Stimulated activated CD4-positive, alpha-beta T cell treated with anti-CD3 and anti-CD28 coated beads, Interleukin-2, amount 100 ng/mL, for 48 hours (primary cell): ENCODE measurements at places on chromosomes 13 and 19.
A peak's percentile ranks its signal among the peaks of the same experiment; 100 is the strongest.

DNA sequence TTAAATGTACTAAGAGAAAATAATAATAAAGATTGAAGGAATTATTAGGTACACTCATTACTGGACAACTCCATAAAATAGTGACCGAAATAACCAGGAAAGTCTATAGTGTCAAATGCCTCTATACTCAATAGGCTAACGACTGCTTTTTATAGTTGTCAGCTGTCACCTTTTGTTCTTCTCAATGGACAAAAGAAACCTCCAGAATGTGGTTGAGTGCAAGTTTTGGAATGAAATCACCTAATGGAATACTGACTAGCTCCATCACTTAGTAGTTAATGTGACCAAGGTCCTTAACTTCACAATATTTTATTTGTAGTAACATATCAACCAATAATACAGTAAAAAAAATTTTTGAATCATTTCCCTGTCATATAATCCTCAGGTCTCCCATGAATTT lies 18.1 kb downstream of the TSC22D1 start:
- DNase-seq, result no peak

GRCh38 chr19:5403968-5404640 lies 51.1 kb upstream of the ZNRF4 start:
- DNase-seq, result peak; percentile 62

- DNase-seq, result no peak
These were observed 164.8 kb upstream of the ZNF536 start for GRCh38 chr19:30207357-30207756.

- no peak for DNase-seq
These were observed 12.2 kb downstream of the PIP5K1C start for GRCh38 chr19:3687774-3688706.

DNA sequence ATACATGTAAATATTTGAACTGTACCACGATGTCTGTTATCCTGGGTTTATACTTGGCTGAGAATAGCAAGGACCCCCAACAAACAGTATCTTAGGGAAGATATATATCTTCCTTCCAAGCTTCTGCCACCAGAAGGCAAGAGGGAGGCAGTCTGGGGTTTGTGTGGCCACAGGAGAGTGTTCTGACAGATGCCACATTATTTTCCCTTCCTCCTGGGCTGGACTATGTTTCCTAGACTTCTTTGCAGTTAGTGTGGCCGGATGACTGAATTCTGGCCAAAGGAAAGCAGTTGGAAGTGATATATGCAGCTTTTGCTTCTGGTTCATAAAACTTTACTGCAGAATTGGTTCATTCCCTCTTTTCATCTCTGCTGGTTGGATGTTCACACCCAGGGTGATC lies 39.9 kb upstream of the TMTC4 start:
- no peak for DNase-seq

- no peak for DNase-seq
These were observed 136.7 kb downstream of the DACH1 start for GRCh38 chr13:71730267-71730666.

DNA sequence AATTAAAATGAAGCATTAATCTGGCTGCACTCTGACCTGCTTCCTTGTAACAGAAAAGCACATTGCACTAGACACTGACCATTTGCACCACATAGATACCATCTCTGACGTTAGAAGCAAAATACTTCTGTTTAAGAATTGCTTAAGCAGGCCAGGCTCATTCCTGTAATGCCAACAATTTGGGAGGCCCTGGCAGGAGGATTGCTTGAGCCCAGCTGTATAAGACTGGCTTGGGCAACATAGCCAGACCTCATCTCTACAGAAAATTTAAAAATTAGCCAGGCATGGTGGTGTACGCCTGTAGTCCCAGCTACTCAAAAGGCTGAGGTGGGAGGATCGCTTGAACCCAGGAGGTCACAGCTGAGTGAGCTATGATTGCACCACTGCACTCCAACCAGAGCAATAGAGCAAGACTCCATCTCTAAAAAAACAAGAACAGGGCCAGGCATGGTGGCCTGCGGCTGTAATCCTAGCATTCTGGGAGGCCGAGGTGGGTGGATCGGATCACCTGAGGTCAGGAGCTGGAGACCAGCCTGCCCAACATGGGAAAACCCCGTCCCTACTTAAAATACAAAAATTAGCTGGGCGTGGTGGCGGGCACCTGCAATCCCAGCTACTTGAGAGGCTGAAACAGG lies 7.0 kb upstream of the TLE6 start:
- DNase-seq, result no peak

DNA sequence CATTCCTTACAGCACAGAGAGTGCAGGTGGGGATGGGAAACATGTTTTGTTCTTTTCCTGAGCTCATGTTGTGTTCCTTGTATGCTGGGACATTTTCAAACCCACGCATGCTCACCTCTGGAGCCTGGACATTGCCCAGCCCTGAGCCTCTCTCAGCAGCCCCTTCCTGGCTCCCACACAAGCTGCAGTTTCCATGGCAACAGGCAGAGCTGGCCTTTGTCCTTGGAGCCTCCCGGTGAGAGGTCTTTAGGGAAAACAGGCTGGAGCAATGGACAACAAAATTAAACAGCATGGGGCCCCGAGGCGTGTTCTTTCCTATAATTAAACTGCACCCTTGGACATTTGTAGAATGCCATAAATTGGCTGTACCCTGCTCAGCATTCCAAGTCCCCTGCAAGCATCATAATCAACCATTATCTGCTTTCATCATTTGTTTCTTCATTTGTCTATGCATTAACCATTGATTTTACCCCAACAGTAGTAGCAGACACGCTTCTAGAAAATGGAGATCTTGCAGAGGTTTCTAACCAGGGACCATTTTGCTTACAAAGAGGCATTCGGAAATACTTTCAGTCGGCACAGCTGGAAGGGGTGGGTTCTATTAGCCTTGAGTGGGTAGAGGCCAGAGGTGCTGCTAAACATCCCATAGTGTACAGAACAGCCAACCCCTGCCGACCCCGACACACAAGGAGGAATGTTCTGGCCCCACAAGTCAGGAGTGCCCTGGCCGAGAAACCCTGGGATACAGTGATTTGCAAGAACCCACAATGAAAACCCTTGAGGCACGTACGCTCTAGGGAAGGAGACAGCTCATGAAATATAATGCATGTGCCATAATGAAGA lies 133.4 kb upstream of the PEG3 start:
- no peak for DNase-seq

DNA sequence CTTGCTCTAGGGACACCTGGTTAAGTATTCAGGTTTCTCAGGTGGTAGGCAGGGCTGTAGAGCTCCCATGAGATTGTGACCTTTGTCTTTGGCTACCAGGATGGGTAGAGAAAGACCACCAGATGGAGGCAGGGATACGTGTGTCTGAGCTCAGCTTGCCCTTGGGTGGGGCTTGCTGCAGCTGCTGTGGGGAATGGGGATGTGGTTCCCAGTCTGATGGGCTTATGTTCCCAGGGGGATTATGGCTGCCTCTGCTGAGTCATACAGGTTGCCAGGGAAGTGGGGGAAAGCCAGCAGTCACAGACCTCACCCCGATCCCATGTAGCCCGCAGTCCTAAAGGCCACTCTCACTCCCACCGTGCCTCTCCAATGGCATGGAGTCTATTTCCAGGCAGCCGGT lies 659.9 kb upstream of the KLF12 start:
- no peak for DNase-seq

GRCh38 chr13:20291037-20291436 lies 58.9 kb upstream of the GJB6 start:
- DNase-seq, result no peak

- no peak for DNase-seq
These were observed 3.1 kb upstream of the GRK1 start for GRCh38 chr13:113663934-113664333.

GRCh38 chr13:27339299-27339698 lies 68.7 kb downstream of the RASL11A start:
- DNase-seq, result peak; percentile 23

DNA sequence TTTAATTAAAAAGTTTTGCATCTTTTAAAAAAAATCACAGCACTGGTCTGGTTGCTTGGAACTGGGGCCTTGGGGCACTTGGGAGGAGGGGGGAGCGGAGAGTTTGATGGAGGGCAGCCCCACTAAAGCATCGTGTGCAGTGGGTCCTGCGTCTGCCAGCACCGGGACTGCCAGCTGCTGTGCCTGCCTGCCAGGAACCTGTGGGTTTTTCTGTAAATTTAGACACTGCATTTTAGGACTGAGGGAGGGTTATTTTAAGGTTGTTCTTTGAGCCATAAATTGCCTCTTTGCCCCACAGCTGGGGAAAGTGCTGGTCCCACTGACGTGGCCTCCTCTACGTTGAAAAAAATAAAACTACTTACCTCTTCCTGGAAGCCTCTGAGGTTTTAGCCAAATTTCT lies 2.9 kb downstream of the KLF2 start:
- no peak for DNase-seq

GRCh38 chr19:40547836-40548235 lies 28.8 kb upstream of the SHKBP1 start:
- DNase-seq, result no peak

DNA sequence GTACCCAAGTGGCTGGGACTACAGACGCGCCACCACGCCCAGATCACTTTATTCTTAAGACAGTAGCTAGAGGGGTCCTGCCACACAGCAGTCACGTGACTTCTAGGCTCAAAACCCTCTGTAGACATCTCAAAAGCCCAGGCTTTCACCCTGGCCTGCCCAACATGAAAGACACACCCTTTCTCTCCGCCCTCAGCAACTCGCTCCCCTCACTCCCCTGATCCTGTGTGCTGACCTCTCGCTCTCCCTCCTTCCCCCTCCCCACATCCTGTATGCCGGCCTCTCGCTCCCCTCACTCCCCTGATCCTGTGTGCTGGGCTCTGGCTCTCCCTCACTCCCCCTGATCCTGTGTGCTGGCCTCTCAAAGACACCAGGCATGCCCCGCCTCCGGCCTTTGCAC lies 77.4 kb downstream of the SLC15A1 start:
- no peak for DNase-seq

DNA sequence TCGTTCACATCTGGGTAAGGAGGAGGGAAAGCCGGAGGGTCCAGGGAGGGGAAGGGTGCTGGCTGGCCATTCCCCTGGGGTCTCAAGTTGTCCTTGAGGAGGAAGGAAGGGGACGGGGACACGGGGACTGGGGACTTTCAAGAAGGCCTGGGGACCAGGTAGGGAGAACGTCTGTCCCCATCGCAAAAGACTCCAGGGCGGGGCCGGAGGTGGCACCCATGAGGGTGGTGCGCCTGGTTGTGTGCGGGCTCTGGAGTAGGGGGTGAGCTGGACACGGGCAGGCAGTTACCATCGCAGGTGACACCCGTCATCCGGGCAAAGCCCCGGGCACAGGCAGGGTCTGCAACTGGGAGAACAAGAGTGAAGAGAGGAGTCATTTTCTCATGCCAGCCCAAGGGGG lies 23.4 kb downstream of the FBN3 start:
- no peak for DNase-seq

GRCh38 chr19:7742991-7743390 lies 4.3 kb downstream of the CD209 start:
- no peak for DNase-seq

DNA sequence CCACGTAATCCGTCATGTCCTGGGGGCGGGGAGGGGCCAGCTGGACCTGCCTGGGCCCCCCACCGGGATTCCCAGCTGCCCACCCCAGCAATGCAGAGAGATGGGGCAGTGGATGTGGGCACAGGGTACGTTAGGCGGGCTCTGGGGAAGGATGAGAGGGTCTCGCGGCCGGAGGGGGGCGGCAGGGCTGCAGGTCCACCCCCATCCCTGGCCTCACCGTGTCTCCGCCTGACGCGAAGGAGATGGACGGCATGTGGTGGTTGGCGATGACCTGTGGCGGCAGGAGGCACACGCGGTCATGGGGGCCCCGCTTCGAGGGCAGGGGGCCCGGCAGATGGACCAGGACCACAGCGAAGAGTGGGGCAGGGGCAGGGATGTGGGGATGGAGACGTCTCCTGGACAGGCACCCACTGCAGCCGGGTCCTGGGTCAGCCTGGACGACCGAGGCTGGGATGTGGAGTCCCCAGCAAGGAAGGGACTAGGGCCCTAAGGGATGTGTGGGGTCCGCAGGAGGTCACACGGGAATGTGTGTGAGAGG lies 24.4 kb downstream of the SHC2 start:
- no peak for DNase-seq

- DNase-seq, result no peak
These were observed 146.7 kb upstream of the FNDC3A start for GRCh38 chr13:48828962-48829411.

DNA sequence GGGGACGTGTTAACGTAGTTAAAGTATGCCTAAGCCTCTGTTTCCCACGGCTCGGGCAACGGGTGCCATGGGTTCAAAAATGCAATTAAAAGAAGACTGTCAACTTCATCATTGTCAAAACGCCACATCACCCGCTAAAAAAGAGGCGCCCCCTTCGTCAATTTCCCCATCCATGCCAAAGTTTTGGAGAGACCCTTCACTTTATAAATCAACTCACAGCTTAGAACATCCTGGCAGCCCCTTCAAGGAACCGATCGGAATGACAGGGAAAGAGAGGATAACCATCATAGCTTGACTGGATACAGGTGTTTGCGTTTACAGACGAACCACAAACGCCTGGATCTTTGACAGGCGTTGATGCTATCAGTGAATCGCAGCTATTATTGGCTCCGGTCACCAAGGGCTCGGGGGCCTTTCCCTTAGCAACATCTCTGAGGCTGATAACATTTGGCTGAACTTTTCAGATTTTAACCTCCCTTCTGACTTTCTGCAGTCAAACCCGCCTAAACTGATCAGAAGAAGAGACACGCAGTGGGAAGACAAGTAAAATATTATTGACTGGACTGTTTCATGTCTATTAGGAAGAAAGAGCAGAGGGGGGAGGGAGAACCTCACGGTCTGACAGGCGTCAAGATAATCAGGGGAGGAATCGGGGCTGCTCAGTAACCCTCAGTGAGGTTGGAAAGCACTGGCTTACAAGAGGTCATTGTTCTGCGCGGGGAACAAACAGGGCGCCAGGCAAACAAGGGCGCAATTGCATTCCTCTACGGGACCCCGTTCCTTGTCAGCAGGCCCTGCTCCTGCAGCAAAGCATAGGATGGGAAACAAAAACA lies 322.5 kb upstream of the ZNF507 start:
- no peak for DNase-seq
